ENCODE measurements at places on chromosomes 12 and 14. TPM values are rescaled to one million over a fixed set of nuclear protein-coding genes. Genes with fewer than 3 reads are reported as not detected.

The SPTB gene
- 0.23 TPM for total RNA-seq

DNA sequence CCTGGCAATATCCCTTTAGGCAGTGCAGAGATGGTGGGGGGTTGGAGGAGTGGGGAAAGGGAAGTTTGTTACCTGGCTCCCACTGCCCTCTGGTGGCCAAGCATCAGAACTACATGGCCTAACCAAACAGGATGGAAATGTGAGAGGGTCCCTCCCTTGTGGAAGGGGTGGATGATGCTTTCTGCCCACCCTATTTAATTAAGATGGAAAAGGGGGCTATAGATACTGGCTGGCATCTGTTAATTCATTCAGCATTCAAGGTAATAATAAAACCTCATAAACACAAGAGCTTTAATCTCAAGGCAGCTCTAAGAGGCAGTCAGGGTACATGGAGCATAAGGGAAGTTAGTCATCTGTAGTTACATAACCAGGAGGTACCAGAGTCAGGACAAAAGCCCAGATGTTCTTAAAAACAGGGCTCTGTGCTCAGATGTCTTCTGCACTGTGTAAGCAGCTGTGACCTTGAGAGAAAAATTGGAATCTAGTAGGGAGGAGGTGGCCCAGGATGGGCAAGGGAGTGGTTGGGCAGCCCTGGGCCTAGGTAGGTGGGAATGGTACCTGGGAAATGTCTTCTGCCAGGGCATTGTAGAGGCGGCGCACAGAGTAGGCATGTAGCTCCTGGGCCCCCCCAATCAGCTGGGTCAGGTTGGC is 4.6 kb downstream of the AP1G2 start:
- DNase-seq = no peak

The OAS3 gene
- total RNA-seq = 62.9 TPM

The MYO1H gene
- not detected for total RNA-seq

DNA sequence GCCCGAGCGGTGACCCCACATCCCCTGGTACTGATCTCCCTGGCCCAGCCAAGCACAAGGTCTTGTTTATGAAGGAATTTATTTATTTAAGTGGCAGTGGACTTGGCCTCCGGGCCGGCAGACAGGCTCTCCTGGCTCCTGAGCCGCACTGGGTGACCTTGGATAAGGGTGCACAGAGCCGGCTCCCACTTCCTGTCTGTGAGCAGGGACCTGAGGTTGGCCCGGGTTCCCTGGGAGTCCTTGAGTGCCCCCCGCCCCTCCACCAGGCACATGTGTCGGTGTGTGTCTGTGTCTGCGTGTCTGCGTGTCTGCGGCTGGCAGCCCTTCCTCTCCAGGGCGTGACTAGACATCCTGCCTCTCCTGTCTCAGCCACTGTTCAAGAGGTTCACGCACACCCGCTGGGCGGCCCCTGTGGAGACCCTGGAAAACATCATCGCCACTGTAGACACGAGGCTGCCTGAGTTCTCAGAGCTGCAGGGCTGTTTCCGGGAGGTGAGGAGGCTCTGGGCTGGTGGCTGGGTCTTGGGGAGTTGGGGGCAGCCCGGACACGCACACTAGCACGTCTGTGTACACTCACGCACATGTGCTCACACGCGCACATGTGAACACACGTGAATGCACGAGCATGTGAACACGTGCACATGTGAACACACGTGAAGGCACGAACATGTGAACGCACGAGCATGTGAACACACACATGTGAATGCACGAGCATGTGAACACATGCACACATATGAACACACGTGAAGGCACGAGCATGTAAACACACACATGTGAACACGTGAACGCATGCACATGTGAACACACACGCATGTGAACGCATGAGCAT is 9.3 kb downstream of the TNFAIP2 start:
- DNase-seq = no peak

DNA sequence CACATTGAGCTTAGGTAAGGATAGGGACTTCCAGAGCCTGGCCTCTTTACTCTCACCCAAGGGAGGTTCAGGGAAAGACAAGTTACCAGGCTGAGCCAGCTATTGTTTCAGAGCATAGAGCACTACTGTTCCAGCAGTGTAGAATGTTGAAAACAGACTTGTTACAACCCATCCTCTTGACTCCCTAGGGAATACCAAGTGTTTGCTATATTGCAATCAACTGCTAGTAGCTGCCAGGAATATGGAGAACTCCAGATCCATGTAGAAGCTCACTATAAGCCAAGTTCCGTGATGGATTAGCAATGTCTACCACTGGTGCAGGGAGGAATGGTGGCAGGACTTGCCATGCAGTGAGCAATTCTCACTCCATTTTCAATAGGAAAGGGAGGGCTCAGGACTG is 199.8 kb upstream of the RBM19 start:
- no peak for DNase-seq

Data from glomerular endothelial cell (primary cell).